ENCODE measurements at places on chromosomes 6 and 20. TPM values are rescaled to one million over a fixed set of nuclear protein-coding genes. Genes with fewer than 3 reads are reported as not detected.

Gene BEND6
- total RNA-seq = not detected

GRCh38 chr6:2523061-2523460 lies 227.7 kb downstream of the MYLK4 start:
- no peak for DNase-seq

Gene ENPP1
- 0.13 TPM for total RNA-seq

DNA sequence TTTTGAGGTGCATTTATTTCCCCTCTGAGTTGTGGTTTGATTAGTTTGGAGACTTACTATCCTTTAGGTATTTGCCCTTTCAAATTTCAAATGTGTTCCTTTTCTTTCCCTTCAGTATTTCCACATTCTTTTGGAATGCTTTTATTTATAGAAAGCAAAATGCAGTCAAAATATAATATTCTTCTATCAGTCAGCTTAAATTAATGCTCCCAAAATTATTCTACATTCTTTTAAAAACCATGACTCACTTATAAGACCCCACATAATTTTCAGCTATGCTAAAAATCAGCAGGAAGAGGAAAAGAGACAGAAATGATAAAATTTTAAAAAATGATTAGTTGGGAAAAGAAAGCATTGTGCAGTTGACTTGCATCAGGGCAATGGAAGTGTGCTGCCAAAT lies 180.0 kb upstream of the SMLR1 start:
- DNase-seq = no peak

GRCh38 chr20:9485614-9486340 lies 28.6 kb upstream of the LAMP5 start:
- DNase-seq = no peak

DNA sequence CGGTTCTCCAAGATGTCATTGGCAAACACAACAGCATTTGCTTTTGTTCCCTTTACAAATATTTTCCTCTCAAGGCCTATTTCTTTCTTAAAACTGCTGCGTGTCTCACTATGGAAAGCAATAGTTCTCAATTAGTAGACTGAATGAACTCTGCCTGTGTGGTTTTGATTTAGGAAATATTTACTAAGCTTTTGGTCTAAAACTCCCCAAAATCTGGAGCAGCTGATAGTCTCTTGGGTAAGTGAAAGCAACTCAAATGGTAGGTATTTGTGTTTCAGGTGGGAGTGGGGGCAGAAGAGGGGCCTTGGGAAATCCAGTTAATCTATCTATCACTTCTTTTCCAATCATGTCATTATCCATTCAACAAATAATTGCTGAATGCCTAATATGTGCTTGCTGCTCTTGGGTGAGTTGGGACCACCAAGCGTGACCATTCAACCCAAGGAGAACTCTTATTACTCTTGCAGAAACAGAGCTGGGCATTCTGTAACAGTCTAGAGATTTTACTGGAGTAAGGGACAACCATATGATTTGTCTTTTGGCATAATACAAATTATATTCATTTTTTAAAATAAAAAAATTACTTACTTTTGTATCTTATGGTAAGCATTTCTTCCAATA lies 33.2 kb upstream of the ADTRP start:
- no peak for DNase-seq
